ENCODE measurements at places on chromosomes 1 and 21. TPM values are rescaled to one million over a fixed set of nuclear protein-coding genes. Genes with fewer than 3 reads are reported as not detected.

MAP3K21 gene
- 0.48 TPM for polyA plus RNA-seq

PDE9A gene
- polyA plus RNA-seq = 0.22 TPM

S100A2 gene
- polyA plus RNA-seq = 3.9 TPM

IQGAP3 gene
- polyA plus RNA-seq = 30.2 TPM

FAM131C gene
- 0.23 TPM for polyA plus RNA-seq

RGS13 gene
- not detected for polyA plus RNA-seq

ADAM15 gene
- polyA plus RNA-seq = 397 TPM

HRNR gene
- not detected for polyA plus RNA-seq

FCAMR gene
- polyA plus RNA-seq = not detected

DSCAM gene
- polyA plus RNA-seq = not detected

NBPF10 gene
- 0.57 TPM for polyA plus RNA-seq

YIPF1 gene
- polyA plus RNA-seq = 28.1 TPM

MDM4 gene
- 10.4 TPM for polyA plus RNA-seq

ZNF670 gene
- polyA plus RNA-seq = 1.3 TPM

RPAP2 gene
- 4.3 TPM for polyA plus RNA-seq

SFN gene
- polyA plus RNA-seq = 0.14 TPM

VCAM1 gene
- polyA plus RNA-seq = 1.8 TPM

ANKRD34A gene
- polyA plus RNA-seq = 0.41 TPM

SETDB1 gene
- polyA plus RNA-seq = 25.1 TPM

BRINP2 gene
- not detected for polyA plus RNA-seq

BRINP3 gene
- polyA plus RNA-seq = not detected

RGS5 gene
- polyA plus RNA-seq = 233 TPM
